ENCODE measurements at places on chromosomes 5 and 9. TPM values are rescaled to one million over a fixed set of nuclear protein-coding genes. Genes with fewer than 3 reads are reported as not detected.

- H3K27me3 ChIP-seq, result peaks cover 4% of the 10 kb centered on the region
- no peak for DNase-seq
- H3K4me3 ChIP-seq, result no peak overlapping the region
- no peak overlapping the region for H3K27ac ChIP-seq
- peaks cover 12% of the 10 kb centered on the region for H3K36me3 ChIP-seq
These were observed 23.6 kb downstream of the STC2 start for GRCh38 chr5:173304591-173304988.

- no peak for DNase-seq
- no peaks in the 10 kb centered on the region for H3K4me1 ChIP-seq
- H3K27ac ChIP-seq, result no peak overlapping the region
- H3K4me3 ChIP-seq, result no peak overlapping the region
These were observed 22.7 kb upstream of the PLPP6 start for GRCh38 chr9:4639420-4639819.

- no peak overlapping the region for H3K27ac ChIP-seq
- H3K4me1 ChIP-seq, result peaks cover 57% of the 10 kb centered on the region
- no peak overlapping the region for H3K4me3 ChIP-seq
- no peak for DNase-seq
- H3K27me3 ChIP-seq, result peaks cover 3% of the 10 kb centered on the region
- peaks cover 11% of the 10 kb centered on the region for H3K36me3 ChIP-seq
These were observed 10.6 kb downstream of the CDC42SE2 start for GRCh38 chr5:131274326-131275063.

- no peak for DNase-seq
- H3K36me3 ChIP-seq, result no peaks in the 10 kb centered on the region
- no peak overlapping the region for H3K4me3 ChIP-seq
These were observed 282.4 kb upstream of the RPS23 start for GRCh38 chr5:82560561-82560960.

DNA sequence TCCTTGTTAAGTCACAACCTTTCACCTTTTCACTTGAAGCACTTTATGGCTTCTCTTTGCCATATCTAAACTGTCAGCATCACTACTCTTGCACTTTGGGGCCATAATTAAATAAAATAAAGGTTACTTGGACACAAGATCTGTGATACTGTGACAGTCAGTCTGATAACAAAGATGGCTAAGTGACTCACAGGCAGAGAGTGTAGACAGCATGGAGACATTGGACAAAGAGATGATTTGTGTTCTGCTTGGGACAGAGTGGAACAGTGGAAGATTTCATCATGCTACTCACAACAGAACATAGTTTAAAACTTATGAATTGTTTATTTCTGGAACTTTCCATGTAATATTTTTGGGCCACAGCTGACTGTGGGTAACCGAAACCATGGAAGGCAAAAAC, 81.7 kb upstream of the SMC5 start:
- H3K36me3 ChIP-seq, result peaks cover 10% of the 10 kb centered on the region
- H3K4me1 ChIP-seq, result peaks cover 9% of the 10 kb centered on the region
- no peak overlapping the region for H3K4me3 ChIP-seq
- 0 out of 2 replicates have a peak, but pooled peaks cover 2% of the 10 kb centered on the region for H3K27me3 ChIP-seq
- peak; percentile 12 for DNase-seq

DNA sequence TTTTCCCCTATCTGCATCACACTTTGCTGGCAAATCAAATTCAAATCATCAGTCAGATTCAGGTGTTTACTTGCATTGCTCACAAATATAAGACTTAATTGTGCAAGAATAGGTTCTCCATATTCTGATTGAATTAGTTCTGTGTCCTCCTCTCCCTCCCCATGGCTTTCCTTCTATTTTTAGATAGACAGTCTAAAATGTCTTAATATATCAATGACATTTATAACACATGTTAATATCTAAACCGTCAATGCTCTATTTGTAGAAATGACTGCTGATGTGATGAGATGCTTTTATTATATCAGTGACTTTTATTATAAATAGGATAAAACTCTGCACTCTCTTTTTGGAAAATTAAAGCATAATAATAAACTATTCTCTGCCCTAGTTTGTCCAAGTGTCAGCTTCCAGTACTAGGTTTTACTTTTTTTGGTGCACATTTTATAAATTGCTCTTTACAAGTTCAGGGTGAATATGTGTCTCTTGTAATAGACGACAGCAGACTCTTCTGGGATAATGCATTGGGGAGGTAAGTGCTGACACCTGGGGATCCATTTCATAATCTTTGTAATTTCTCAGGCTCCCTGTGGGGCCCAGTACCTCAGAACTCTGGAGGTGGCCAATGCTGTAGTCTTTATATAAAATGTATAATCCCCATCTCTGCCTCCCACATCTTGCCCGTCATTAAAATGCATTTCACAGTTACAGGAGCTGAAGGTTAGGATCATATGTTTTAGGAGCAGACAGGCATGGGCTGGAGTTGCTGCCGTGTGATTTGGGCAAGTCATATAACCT, 321.5 kb downstream of the BRINP1 start:
- H3K4me1 ChIP-seq, result no peaks in the 10 kb centered on the region
- H3K27ac ChIP-seq, result no peak overlapping the region
- H3K4me3 ChIP-seq, result no peak overlapping the region

DNA sequence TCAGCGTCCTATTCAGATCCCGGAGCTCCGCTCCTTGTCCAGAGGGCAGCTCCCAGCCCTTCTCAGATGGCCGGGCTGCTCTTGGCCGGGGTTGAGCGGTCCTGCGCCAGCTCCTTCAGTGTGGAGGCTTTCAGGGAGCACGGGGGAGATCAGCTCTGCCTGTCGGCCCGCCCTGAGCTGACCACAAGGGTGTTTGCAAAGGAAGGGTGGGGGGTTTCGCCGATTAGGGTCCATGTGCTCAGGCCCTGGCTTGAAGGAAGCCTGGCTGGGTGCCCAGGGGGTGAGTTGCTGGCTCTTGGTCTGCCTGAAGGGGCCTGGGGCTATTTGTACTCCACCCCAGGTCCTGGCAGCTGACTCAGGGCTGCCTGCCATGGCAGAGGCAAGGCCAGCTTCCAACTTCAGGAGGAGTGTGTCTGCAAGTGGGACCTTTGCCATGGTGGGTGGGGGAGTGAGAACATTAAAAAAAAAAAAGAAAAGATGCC, 250.1 kb upstream of the KLF4 start:
- H3K4me3 ChIP-seq, result no peak overlapping the region
- H3K27me3 ChIP-seq, result no peaks in the 10 kb centered on the region
- peak overlapping the region; percentile 97 for H3K27ac ChIP-seq
- no peak for DNase-seq
- H3K4me1 ChIP-seq, result peaks cover 59% of the 10 kb centered on the region
- no peaks in the 10 kb centered on the region for H3K36me3 ChIP-seq

- no peak overlapping the region for H3K27ac ChIP-seq
- no peaks in the 10 kb centered on the region for H3K36me3 ChIP-seq
- DNase-seq, result no peak
These were observed 36.6 kb downstream of the SEMA4D start for GRCh38 chr9:89461265-89461664.

CCDC107 gene
- total RNA-seq, result 25.5 TPM

GRCh38 chr5:6822556-6823343, 109.5 kb downstream of the TENT4A start:
- H3K4me1 ChIP-seq, result peaks cover 6% of the 10 kb centered on the region
- DNase-seq, result no peak
- peaks cover 28% of the 10 kb centered on the region for H3K27me3 ChIP-seq
- H3K27ac ChIP-seq, result no peak overlapping the region
- H3K4me3 ChIP-seq, result no peak overlapping the region
- peaks cover 10% of the 10 kb centered on the region for H3K36me3 ChIP-seq

- H3K4me1 ChIP-seq, result no peaks in the 10 kb centered on the region
- DNase-seq, result no peak
- H3K27me3 ChIP-seq, result no peaks in the 10 kb centered on the region
These were observed 30.6 kb upstream of the PPP1R2B start for GRCh38 chr5:156819537-156819936.

DNA sequence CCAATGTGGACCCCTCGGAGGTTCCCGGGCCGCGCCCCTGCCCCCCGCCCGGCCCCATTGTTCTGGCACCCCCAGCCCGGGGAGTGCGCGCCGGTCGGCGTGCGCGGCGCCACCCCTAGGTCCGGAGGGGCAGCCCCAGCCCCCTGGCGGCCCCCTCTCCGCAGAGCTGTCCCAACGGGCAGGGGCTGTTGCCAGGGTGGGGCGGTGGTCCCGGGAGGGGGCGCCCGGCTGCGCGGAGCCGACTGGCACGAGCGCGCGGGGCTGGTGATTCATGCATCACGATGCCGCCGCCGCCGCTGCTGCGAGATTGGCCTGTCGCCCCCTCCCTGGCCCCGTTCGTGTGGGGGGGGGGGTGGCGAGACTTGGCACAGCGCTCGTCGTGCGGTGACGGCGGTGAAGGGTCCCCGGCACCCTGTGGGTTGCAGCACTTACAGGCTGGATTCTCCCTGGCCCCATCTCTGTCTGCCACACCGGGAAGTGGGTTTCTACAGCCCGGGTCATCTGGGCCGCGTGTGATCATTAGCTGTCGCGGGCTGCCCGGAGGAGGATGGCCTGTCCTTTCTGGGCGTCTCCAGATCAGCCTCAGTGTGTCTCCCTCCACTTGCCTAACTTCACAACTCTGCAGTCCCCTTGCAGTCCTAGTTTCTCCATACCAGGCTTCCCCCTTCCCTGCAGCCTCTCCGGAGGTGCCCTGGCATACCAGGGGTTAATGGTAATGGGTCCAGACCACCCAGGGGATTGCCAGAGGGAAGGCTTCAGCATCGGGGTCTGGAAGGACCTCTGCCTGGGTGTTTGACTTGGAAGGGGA, 858 bp downstream of the NCS1 start:
- H3K27me3 ChIP-seq, result peaks cover 2% of the 10 kb centered on the region
- peak overlapping the region; percentile 92 for H3K4me3 ChIP-seq

DNA sequence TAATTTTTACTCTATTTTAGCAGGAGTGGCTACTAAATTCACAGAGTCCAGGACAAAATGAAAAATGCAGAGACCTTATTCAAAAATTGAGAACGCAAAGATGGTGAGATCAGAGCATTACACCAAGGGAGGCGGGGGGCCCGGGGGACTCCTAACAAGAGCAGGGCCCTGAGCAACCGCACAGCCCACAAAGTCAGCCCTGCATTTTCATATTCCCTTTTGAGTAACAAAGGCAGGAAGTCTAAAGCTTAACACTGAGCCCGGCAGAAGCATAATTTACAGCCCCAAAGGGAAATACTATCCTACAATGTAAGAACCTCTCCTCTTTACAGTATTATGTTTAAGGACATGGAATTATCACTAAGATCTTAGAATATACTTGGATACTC, 69.4 kb downstream of the TLE1 start:
- no peak for DNase-seq
- peak overlapping the region; percentile 39 for H3K4me3 ChIP-seq
- peaks cover 6% of the 10 kb centered on the region for H3K27me3 ChIP-seq
- peaks cover 17% of the 10 kb centered on the region for H3K4me1 ChIP-seq
- peaks cover 6% of the 10 kb centered on the region for H3K36me3 ChIP-seq

DNA sequence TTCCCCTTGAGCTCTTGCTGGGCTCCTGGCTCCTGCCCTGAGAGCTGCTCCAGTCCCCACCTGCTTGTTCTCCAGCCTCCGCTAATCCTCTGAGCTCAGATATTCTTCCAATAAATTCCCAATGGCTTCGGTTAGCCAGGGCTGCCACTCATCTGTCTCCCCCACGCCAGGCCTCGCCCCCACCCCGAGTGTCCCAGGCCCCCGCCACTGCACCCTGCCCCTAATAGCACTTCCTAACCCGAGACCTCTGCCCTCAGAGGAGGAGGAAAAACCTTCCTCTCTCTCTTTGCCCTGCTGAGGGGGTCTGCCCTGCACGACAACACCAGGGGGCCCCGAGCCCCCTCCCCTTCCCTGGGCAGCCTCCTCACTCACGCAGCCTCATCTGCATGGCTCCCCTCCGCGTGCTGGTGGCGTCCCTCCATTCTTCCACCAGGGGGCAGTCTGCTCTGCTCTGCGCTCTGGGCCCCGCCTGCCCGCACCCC, 5.4 kb upstream of the LCN15 start:
- H3K4me1 ChIP-seq, result no peaks in the 10 kb centered on the region
- peaks cover 9% of the 10 kb centered on the region for H3K36me3 ChIP-seq
- no peak overlapping the region for H3K27ac ChIP-seq
- DNase-seq, result no peak
- peaks cover 11% of the 10 kb centered on the region for H3K27me3 ChIP-seq
- H3K4me3 ChIP-seq, result no peak overlapping the region

DNA sequence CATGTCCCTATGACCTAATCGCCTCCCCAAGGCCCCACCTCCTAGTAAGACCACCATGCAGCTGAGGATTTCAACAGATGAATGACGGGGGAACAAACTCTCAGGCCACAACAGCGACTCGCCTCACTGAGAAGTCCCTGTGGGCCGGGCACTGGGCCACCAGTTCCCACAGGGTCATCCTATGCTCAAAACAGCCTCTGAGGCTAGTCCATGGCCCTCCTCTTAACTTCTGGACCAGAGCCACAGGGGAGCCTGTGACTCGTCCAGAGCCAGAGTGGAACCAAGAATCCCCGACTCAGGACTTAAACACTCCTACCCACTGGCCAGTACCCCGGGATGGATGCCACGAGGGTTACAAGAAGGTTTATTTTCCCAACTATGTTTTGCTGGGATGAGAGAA, 12.3 kb downstream of the GFPT2 start:
- no peak for DNase-seq
- peaks cover 13% of the 10 kb centered on the region for H3K27me3 ChIP-seq
- no peaks in the 10 kb centered on the region for H3K36me3 ChIP-seq
- H3K4me3 ChIP-seq, result no peak overlapping the region

- no peak overlapping the region for H3K4me3 ChIP-seq
- H3K36me3 ChIP-seq, result peaks cover 9% of the 10 kb centered on the region
- H3K27me3 ChIP-seq, result no peaks in the 10 kb centered on the region
- peaks cover 18% of the 10 kb centered on the region for H3K4me1 ChIP-seq
- H3K27ac ChIP-seq, result no peak overlapping the region
These were observed 39.1 kb downstream of the SMIM15 start for GRCh38 chr5:61123145-61123544.

LURAP1L gene
- total RNA-seq, result 1.3 TPM

DNA sequence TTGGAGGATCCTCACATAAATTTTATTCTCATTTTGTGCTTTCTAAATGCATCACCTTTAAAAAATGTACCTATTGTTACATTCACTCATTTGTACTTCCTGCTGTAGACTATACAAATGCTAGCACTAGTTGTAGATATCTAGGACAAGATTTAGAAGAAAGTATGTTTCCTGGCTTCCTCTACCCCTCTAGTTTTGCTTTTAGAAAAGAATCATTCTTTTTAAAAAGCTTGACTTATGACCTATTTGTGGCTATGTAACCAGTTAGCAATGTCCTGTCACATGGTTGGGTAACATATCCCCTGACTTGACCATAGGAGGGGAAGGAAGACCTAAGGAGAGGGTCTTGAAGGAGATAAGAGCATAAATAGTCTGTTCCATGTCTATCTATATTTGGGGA, 13.3 kb downstream of the CAMK4 start:
- H3K36me3 ChIP-seq, result no peaks in the 10 kb centered on the region
- H3K27me3 ChIP-seq, result peaks cover under 1% of the 10 kb centered on the region
- no peak for DNase-seq
- H3K4me3 ChIP-seq, result no peak overlapping the region
- H3K27ac ChIP-seq, result no peak overlapping the region
